ENCODE measurements at places on chromosomes 16 and 17.

GRCh38 chr17:75338335-75338734 is 49.1 kb upstream of the SLC25A19 start:
- DNase-seq = peak; percentile 55

DNA sequence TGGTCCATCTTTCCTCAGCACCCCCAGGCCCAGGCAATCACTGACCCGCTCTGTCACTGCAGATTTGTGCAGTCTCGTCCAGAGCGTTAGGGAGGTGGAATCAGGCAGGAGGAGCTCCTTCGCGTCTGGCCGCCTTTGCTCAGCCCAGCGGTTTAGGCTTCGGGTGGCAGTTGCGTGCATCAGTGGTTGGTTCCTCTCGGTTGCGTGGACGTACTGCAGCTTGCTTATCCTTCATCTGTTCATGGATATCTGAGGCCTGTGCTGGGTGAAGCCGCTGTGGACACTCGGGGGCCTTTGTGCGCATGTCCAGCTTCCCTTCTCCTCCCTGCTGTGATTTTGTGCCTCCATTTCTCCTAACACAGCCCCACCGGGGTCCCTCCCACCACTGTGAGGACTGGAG is 4.7 kb upstream of the P2RX1 start:
- no peak for DNase-seq

DNA sequence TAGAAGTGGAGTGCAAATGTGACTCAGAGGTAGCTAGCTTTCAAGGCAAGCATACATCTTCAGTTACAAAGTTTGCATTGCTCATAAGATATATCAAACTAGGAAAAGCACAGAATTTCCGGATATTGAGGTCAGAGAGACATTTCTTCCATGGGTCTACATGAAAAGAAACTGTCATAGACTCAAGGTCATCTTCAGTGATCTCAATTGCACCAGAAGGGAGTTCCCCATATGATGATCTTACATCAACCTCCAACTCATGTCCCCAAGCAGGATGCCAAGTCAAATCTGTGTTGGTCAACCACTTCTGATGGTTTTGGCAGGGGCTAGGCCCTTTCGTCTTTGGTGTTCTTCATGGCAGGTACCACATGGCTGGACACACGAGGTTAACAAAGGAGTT is 459.9 kb upstream of the MAF start:
- no peak for DNase-seq

GRCh38 chr16:13186813-13187212 is 285.4 kb downstream of the SHISA9 start:
- no peak for DNase-seq

DNA sequence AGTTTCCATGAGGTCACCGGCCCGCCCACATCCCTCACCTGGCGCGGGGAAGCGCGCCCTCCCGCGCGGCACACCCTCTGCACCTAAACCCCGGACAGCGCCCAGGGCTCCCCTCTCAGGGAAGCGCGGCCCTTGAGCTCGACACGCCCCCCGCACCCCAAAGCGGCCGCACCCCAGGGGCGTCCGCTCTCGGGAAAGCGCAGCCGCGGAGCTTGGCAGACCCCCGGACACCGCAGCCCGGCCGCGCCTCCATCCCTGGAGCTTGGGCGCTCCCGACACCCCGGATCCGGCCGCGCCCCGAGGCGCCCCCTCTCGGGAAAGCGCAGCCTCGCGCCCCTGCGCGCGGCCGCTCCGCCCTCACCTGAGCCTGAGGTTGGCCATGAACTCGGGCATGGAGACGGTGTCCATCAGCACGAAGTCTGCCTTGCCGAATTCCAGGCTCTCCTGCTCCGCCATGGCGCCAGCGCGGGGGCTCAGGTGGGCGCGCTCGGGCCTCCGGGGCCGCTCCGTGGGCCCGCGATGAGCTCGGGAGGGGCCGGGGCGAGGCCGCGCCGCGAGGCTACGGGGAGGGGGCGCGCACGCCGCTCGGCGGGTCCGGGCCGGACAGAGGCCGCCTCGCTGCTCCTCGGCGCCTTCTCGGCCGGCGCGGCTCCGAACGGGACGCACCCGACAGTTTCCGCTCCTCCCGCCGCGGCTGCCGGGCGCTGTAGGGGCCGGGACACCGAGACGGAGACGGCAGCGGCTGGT is at the start of gene MYO1D:
Gene MYO1D, minus strand, starts transcription at position 708 of the 747 bp plus-strand sequence. Its CDS starts 252 bp downstream, at position 456.
- DNase-seq = no peak

DNA sequence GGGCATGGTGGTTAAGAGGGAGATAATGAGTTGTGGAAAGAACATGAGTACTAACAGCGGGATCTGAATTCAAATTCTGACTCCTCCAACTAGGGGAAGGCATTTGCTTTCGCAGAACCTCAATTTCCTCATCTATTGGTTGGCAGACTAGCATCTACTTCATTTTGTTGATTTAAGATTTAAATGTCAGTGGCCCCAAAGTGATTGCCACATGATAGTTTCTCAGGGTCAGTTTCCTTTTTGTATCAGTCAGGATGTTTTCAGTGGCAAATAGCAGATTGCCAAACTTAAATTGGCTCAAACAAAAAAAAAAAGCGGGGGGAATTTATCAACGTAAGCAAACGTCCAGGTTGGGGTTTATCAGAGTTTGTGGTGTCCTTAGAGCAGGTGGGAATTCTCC is 25.1 kb upstream of the NOS2 start:
- DNase-seq = no peak

GRCh38 chr17:57724026-57724728 is 20.9 kb downstream of the CCDC182 start:
- DNase-seq = no peak

- DNase-seq = no peak
These were observed 15.5 kb upstream of the CUEDC1 start for GRCh38 chr17:57970710-57971109.

- DNase-seq = no peak
These were observed 4.9 kb upstream of the IL32 start for GRCh38 chr16:3060339-3061127.

DNA sequence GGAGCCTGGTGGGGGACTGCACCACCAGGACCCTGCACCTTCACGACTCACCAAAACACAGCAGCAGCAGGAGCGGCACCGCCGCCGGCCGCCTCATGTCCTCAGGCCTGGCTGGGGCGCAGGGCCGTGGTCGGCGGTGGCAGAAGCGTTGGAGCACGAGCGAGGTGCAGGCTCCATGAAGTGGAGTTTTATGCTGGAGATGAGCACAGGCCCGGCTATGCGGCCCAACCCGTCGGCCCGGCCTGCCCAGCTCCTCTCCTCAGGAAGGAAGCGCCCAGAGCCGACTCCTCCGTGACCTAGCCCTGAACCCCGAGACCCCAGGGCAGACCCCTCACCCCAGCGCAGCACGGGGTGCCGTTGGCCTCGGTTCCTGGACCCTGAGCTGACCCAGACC is at the start of gene PRSS27:
Gene PRSS27, minus strand, starts transcription at position 161 of the 394 bp plus-strand sequence. Its CDS starts 64 bp downstream, at position 97.
- DNase-seq = no peak

DNA sequence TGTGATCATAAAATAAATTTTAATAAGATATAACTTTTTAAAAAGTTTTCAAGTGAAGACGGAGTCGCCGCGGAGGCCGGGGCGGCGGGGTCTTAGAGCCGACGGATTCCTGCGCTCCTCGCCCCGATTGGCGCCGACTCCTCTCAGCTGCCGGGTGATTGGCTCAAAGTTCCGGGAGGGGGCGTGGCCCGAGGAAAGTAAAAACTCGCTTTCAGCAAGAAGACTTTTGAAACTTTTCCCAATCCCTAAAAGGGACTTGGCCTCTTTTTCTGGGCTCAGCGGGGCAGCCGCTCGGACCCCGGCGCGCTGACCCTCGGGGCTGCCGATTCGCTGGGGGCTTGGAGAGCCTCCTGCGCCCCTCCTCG is at the start of gene FOXC2:
Gene FOXC2, plus strand, starts transcription at position 229 of the 365 bp plus-strand sequence. CDS start 507 bp downstream, outside the sequence.
- peak; percentile 97 for DNase-seq

- DNase-seq = peak; percentile 98
These were observed 23.0 kb upstream of the CDR2 start for GRCh38 chr16:22397464-22397863.

DNA sequence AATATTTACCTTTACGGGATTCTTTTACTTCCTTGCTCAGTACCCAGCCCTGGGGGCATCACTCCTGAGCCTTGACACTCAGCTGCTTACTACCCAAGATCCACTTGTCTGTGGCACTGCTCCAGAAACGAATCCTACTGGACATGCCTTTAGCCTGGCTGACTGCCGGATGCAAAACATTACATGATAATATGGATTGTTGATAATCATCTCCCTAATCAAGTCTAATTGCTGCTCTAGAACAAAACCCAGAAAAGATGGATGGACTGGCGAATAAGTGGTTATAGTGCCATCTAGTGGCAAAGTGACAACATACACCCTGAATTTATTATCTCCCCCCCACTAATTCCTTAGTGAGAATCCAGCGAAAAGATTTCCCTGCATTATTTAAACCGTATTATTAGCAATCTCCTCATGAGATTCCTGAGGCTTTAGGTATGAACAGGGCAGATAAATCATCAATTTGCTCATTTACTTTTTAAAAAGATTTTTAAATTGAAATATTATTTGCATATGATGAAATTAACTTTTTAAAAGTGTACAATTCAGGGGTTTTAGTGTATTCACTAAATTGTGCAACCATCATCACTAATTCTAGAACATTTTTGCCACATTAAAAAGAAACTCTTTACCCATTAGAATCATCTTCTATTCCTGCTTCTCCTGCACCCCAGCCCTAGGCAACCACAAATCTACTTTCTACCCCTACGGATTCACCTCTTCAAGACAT is 61.6 kb downstream of the RGS9 start:
- DNase-seq = peak; percentile 78

DNA sequence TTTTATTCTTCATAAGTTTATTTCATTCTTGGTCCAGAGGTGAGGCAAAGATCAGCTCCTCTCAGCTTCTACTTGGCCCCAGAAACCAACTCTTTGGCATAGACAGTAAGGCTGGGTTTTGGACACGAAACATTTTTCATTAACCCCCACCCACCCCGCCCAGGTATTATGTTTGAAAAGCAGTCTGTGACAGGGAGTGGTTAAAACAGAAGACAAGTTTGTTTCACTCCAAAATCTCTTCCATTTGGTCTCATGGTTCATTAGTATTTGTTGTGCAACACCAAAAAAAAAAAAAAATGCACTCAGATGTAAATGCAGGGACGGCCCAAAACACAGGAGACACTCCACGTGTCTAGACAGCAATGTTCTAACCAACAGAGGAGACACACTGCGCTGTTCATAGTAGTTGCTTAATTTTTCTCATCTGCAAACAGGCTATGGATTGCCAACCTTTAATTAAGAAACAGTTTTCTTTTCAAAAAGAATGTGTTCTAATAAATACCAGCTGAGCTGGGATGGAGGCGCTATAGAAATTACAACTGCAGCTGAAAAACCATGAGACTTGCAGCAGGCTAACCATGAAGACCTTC is 39.8 kb upstream of the MMP2 start:
- no peak for DNase-seq

GRCh38 chr16:13463619-13464018 is 456.3 kb upstream of the ERCC4 start:
- no peak for DNase-seq

DNA sequence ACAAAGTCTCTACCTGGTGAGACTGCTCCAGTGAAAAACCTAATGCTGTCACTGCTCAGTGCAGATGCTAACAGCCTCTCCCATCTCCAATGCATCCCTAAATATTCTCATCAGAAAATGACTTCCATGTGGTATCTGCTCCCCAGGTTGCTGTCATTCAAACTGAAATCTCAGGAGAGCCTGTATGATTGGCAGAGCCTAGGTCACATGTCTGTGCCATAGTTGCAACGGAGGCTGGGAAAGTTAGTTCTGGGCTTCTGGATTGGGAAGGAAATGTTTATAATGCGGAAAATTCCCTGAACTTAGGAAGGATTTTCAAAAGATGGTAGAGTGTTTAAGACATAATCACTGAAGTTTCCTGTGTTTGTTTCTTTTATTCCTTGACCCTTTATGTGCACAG is 206.4 kb upstream of the ZKSCAN2 start:
- DNase-seq = no peak
